ENCODE measurements at places on chromosomes 5 and 9.

- no peak for DNase-seq
Observed at GRCh38 chr5:132799392-132799791, 13.7 kb upstream of the SOWAHA start.

DNA sequence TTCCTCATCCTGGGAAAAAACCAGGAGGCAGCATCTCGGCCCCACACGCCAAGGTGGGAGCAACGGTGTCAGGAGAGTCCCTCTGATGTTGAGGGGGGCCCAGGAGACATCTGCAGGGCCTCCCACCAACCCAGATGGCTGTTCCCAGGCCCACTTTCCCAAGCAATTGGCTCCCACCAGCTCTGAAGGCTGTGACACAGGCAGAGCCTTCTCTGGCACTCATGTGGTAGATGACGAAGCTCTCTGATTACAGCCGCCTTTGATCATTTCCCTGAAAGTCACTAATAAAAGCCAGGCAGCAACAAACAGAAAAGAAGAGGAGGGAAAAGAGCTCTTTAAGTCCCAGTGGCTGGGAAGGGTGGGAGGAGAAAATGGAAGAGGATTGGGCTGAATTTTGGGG is 226.5 kb downstream of the CDK5RAP2 start:
- no peak for DNase-seq

DNA sequence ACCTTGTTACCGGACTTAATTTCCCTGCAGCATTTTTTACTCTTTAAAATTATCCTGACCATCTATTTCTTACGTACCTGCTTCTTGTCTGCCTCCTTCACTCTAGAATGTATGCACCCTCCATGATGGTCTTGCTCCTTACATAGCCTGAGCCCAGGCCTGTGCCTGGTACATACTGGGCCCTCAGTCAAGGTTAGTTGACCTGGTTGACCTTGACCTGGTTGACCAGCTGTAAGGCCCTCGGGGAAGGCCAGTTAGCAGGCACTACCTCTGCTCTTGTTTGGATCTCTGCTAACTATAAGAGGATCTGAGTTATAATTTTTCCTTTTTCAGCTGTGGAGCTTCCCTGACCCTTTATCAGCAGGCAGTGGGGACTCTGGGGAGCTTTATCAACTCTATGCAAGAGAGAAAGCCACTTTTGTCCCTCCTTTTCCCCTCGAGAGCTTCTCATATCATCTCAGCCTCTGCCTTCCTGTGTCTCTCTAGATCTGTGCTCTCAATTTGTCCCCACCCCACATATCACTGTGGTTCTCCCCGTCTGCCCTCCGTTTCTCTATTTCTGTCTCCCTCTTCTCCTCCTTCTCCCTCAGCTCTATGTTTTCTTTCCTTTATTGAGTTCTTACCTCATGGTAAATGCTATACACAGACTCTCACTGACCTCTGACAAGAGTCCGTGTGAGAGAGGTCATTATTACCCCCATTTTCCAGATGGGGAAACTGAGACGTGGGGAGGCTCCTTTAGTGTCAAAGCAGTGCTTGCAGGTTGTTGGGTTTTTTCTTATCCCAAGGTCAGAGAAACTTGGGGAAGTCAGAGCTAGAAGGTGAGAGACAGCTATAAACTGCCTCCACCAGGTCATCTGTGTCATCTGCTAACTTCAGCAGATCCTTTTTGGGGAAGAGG is 28.6 kb downstream of the SPRY4 start:
- DNase-seq: no peak

DNA sequence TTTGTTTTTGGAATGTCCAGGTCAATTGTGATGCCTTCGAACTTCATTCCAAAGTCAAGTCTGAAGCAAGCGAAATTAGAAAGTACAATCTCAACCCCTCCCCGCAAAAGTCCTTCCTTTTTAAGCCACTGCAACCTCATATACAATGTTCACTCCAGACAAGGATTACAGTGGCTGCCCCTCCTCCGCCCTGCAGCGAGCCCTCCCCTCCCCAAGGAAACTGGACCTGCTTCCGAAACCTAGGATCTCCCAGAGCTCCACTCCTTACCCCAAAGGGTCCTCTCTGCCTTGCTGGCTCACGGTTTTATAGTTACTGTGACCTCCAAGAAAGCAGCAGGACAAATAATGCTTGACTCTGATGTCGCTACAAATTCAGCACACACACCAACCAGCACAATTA is 10.4 kb downstream of the LRRC14B start:
- no peak for DNase-seq

DNA sequence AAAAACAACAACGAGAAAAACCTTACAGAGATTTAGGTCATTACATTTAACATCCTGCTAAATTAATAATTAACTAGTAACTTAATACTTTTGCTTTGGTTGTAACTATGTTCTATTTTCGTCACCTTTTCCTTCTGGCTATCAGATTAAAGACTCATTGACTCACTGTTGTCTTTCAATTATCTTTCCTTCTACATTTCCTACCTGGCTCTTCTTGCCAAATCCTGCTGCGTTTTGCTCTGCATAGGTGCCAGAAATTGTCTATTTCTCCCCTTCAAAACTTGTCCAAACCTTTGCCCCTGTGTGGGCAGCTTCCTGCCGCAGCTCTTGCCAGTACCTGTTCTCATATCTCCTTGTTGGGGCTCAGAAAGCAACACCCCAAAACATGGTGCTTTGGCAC is 235.5 kb upstream of the ZNF608 start:
- DNase-seq: no peak

DNA sequence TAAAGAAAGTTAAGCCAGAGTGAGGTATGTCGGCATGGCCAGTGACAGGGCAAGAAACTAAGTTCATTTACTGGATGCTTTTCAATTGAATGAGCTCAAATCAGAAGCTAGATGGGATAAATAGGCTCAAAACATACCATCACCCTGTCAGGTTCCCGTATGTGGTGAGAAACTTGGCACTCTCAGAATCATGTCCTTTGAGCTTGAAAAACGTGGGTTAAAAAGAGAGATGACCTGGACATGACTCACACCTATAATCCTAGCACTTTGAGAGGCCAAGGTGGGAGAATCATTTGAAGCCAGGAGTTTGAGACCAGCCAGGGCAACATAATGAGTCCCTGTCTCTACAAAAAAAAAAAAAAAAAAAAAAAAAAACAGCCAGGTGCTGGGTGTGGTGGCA is 121.7 kb upstream of the RGMB start:
- no peak for DNase-seq

- DNase-seq: no peak
Observed at GRCh38 chr5:151795426-151795825, 23.7 kb downstream of the G3BP1 start.

DNA sequence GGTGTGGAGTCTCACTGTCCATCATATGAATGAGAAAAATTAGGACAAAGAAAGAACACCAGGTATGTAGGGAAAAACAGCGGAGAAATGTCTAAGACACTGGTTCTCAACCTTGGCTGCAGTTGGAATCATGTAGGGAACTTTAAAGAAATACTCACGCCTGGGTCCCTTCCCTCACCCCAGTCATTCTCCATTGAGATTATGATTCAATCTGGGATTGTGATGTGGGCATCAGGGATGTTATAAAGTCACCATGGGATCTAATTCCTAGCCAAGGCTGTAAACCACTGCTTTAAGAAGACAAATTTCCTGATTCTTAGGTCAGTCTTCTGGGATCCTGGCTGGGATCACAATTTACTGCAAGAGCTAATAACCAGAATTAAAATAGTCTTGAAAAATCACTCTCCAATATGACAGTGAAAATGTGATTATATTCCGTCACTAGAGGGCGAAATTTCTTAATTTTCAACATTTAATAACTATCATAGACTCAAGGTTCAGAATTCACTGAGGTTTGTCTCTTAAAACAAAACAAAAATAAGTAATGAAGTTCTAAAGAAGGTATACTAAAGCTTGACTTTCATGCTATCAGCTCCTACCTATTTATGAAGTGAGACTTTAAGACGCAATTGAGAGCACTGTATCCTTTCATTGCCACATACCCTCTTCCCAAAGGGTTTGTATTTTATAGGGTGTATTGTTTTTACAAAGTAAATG is 60.5 kb downstream of the GLDC start:
- DNase-seq: no peak

GRCh38 chr5:44868541-44868940 is 59.8 kb downstream of the MRPS30 start:
- no peak for DNase-seq

GRCh38 chr9:136023410-136024225 is 62.4 kb upstream of the UBAC1 start:
- no peak for DNase-seq

DNA sequence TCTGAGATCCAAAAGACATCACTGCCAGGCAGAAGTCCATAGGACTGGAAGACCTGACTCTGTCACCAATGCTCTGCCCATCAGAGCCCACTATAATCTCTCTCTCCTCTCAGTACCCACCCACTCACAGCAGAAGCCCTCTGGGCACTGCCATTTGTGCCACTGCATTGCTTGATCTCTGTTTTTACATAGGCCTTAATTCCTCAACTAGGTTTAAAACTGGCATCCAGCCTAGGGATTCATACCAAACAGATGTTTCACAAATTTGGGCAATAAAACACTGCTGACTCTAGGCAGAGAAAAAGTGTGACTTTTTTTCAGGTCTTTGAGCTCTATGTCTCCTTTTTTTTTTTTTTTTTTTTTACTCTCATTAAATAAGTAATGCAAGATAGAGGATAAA is 91.1 kb upstream of the RANBP3L start:
- DNase-seq: no peak

- DNase-seq: no peak
Observed at GRCh38 chr5:16561660-16562059, 55.1 kb downstream of the RETREG1 start.

DNA sequence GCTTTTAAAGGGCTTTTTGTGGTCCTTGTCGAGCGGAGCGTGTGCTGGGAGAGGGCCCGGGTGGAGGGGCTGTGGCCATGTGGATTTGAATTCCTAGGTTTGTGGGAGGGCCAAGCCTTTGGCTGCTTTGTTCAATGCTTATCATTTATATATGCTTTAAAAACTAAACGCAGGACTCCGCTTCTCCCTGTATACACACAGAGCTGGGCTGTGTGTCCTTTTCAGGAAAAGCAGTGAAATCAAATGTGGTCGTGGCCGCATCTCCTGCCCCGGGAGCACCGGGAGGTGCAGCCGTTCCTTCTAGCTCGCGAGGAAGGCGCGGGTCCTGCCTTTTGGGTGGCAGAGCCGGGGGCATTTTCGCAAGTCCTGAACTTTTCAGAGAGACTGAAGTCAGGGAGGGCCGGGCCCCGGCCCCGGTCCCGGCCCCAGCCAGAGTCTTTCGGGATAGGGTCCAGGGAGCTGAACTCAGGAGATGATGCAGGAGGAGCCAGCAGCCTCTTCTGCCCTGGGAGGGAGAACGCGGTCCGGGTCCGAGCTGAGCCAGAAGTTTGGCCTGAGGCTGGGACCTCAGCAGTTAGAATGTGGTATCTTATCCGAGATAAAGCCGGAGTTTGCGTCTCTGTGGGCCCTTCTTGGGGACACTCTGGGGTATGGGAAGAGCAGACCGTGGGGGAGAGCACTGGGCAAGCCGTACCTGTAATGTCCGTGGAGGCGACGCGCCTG is 158.8 kb downstream of the C9orf152 start:
- DNase-seq: no peak

- DNase-seq: no peak
Observed at GRCh38 chr5:31682025-31682424, 43.1 kb downstream of the PDZD2 start.

DNA sequence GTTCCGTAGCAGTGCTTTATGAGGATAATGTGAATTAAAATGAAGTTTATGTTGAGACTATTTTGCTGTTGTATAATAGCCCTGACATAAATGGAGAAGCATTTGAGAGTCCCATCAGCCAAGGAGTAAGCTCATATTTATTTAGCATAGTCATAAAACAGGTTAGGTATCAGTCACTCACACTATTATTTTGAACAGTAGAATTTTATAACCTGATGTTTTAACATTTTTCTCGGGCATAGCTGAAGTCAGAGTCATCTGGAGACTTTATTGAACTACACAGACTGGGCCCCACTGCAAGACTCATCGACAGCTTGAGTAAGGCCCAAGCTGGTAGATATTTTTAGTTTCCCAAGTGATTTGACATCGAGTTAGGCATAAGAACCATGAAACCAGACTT is 620.3 kb upstream of the WWC1 start:
- DNase-seq: no peak
